Stimulated activated CD8-positive, alpha-beta memory T cell treated with anti-CD3 and anti-CD28 coated beads, Interleukin-15, amount 100 ng/mL, for 48 hours (primary cell): ENCODE measurements at places on chromosomes 6 and 20.

DNA sequence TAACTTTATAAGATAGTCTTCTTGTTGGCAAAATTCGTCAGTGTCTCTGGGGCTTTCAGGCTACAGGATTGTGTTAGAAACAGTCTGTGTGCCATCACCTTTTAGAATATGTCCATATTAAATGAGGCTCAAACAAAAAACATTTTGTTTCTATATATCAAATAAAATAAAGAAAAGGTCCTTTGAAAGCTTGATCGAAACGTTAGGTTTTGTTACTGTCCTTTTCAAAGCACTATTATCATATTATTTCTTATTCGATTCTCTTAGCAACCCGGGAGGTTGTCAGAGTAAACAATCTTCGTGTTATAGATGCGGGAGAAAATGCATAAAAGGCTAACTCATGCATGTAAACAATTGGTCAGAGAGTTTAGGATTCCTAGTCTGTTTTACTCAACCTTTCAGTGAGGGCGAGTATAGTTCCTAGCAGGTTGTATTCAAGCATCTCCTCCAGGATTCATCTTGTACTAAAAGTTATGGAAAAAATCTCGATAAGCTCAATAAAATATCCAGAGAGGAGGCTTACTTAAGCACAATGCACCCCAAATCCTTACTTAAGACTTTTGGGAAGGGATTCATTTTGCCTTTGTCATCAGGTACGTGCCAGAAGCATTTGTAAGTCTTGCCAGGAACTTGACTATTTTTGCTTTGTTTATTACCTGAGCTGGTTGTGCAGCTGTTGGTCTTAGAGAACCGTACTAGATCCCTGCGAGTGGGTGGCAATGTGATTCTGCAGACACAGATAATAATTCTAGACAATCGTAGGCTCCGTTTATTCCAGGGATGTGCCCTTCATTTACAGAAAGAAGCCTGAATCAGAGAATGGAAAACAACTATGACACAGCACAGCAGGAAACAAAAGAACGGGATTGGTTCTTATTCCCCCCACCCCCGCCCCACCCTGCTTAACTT, 159.6 kb upstream of the ZNF217 start:
- DNase-seq = no peak

DNA sequence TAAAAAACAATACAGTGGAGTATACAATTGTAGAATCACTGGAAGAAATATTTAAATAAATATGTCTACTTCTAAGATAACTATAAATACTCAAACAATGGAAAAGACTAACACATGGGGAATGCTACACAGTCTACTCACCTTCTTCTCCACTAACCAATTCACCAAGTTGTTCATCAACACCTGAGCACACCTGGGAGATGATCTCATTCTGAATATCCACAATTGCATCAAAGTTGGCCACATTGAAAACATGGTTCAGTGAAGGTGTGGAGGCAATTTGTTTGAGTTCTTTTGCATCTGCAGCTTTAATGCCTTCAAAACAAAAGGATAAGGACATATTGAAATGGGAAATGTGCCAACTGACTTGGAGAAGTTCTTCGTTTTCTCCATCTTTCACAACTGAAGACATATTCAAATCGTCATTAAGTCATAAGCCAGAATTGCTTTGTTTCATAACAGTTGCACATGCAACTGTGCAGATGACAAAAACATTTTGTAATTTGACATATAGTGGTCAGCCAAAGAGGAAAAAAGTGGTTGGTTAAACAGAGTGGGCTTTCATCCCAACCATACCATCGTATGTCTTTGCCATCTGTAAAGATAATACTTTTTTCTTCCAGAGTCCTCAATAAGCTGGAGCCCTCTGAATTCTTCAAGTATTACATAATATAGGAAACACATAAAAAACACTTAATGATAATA, 17.5 kb downstream of the COL12A1 start:
- DNase-seq = no peak

GRCh38 chr6:41602422-41602743, 35.9 kb upstream of the MDFI start:
- DNase-seq = no peak

GRCh38 chr6:8436966-8437365, 1.6 kb upstream of the SLC35B3 start:
- DNase-seq = no peak

- no peak for DNase-seq
Measured at GRCh38 chr6:43833223-43833995, 63.4 kb downstream of the VEGFA start.

- no peak for DNase-seq
Measured at GRCh38 chr6:30618270-30618797, 694 bp downstream of the MRPS18B start.

GRCh38 chr20:52500157-52500556, 308.6 kb upstream of the ZFP64 start:
- no peak for DNase-seq

- no peak for DNase-seq
Measured at GRCh38 chr6:57130661-57131177, 40.7 kb downstream of the ZNF451 start.

DNA sequence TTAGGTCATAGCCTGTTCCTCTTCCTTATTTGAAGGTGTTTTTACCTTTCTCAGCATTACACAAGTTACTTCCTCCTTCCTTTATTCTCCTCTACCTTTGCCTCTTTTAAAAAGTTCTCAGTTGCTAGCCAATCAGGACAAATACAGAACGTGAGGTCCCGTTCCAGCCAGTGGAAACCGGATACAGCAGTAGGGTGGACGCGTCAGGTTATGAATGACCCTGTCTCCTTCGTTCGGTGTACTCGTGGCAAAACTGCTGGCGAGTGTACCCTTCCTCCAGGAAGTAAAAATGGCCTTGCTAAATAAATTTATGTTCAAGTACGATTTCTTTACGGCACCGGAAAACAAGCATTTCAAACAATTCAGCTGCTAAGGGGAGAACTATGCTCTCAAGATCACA, 77.0 kb upstream of the MLN start:
- no peak for DNase-seq

DNA sequence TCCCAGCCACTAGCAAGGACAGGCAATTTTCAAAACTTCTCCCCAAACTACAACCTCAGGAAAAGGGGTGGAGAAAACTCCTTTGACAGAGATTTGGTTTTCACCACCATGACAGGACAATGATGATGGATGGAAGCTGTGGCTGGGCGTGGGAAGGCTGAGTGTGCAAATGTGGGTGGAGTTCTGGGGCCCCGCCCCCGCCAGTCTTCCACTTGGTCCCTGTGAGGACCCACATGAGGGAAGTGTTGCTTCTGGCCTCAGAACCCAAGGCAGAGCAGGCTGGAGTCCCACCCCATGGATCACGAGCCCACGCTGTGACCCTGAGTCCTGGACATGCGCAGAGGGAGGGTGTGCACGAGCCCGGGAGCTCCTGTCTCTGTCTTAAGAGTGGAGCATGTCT, 21.5 kb upstream of the MRGBP start:
- DNase-seq = no peak
